Activated T-helper 1 cell treated with anti-CD3 and anti-CD28 coated beads, Interleukin-12 subunit alpha, Interleukin-12 subunit beta, Interleukin-2, Interleukin-4 antibody, amounts not matched to agents 30 ng/mL and 10 ng/mL and 1 ng/mL, durations not matched to agents 14 hours and 24 hours and 36 hours (primary cell): ENCODE measurements at places on chromosomes 1 and 21.

GRCh38 chr1:201686714-201687455 is 142.1 kb upstream of the IPO9 start:
- no peak for DNase-seq

DNA sequence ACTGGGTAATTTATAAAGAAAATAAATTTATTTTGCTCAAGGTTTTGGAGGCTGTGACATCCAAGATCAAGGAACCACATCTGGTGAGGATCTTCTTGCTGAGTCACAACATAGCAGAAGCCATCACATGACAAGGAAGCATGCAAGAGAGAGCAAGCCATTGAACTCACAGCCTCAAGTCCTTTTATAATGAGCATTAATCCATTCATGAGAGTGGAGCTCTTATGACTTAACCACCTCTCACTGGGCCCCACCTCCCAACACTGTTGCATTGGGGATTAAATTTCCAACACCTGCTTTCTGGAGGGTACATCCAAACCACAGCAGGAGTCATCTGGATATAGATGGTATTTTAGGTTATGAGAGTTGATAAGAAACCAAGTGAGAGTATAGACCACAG is 20.6 kb upstream of the EGLN1 start:
- DNase-seq = no peak

DNA sequence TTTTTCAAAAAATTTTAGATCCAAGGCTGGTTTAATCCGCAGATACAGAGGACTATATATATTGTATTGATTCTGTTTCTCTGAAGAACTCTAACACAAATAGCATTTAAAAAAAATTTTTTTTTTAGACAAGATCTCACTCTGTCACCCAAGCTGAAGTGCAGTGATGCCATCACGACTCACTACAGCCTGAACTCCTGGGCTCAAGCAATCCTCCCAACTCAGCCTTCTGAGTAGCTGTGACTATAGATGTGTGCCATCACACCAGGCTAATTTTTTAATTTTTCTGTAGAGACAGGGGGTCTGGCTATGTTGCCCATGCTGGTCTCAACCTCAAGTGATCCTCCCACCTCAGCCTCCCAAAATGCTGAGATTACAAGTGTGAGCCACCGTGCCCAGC is 3.0 kb downstream of the ANKRD45 start:
- no peak for DNase-seq

DNA sequence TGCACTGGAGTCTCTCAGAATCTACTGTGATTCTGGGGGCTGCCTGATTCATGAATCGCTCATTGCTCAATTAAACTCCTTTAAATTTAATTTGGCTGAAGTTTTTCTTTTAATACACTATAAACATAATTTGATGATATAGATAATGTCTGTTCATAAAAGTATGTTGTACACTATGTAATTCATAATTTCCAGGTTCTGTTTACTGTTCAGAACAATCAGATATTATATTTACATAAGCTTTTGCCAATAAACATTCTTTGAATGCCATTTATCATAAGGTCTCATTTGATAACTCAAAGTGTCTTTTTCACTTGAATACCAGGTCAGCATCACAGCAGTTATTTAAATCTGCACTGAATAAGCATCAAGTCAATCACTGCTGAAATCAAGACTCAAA is 39.6 kb downstream of the PIGK start:
- DNase-seq = no peak

DNA sequence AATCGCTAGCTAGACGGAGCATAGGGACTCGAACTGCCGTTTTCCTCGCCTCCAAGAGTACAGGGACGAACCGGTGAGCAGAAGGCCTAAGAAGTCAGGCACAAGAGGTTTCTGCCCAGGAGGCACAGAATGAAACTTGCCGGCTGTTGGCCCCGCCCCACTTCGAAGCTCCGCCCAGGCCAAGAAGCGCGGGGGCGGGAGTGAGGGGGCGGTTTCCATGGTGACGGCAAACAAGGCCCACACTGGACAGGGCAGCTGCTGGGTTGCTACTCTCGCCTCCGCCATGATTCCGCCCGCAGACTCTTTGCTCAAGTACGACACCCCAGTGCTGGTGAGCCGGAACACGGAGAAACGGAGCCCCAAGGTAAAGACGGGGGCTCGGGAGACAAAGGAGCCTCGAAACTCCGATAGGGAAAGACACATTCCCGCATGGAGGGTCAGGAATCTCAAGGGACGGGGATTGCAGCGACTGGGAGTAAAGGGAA is at the start of gene DNALI1:
TSS of gene DNALI1 (plus strand) at position 229 of the 485 bp plus-strand sequence. CDS start at position 284, 55 bp downstream.
- peak; percentile 28 for DNase-seq

GRCh38 chr1:109531826-109532364 is 7.8 kb upstream of the GPR61 start:
- no peak for DNase-seq

- no peak for DNase-seq
Observed at GRCh38 chr1:228178737-228179684, 13.4 kb downstream of the IBA57 start.

- no peak for DNase-seq
Observed at GRCh38 chr1:201515895-201516294, 9.0 kb upstream of the CSRP1 start.
